ENCODE measurements at places on chromosomes 4 and X.

- no peak for DNase-seq
Observed at GRCh38 chr4:41681054-41681453, 67.5 kb downstream of the PHOX2B start.

GRCh38 chr4:37981844-37982720 is 21.9 kb downstream of the PTTG2 start:
- no peak for DNase-seq

DNA sequence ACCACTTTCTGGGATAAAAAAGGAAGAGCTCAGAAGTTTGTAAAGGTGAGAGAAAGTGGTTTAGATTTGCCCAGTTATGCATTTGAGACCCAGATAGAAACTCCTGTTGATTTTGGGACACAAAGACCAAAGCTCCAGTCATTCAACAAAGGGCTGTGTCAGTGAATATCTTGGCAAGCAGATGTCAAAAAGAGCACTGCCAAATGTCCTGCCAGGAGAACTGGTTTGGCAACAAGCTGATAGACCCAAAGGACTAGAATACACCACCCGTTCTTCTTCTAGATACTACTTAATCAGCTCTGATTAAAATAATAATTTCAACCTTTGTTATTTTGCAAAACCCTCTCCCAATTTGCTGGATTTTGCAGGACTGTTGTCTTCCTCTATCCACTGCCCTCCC is 121.4 kb downstream of the NHS start:
- no peak for DNase-seq

DNA sequence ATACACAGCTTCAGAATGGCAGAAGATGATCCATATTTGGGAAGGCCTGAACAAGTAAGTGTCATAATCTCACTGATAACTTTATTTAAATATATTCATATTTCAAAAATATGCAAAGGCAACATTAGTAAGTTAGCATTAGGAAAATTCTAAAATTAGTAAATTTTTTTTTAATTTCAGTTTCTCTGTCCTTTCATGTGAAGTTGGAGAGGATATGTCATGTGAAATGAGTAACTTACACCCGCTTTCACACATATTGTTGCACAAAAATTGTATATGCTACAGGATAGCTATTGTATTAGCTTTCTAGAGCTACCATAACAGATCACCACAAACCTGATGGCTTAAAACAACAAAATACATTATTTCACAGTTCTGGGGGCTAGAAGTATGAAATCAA is 24.3 kb downstream of the NFKB1 start:
- peak; percentile 61 for DNase-seq

DNA sequence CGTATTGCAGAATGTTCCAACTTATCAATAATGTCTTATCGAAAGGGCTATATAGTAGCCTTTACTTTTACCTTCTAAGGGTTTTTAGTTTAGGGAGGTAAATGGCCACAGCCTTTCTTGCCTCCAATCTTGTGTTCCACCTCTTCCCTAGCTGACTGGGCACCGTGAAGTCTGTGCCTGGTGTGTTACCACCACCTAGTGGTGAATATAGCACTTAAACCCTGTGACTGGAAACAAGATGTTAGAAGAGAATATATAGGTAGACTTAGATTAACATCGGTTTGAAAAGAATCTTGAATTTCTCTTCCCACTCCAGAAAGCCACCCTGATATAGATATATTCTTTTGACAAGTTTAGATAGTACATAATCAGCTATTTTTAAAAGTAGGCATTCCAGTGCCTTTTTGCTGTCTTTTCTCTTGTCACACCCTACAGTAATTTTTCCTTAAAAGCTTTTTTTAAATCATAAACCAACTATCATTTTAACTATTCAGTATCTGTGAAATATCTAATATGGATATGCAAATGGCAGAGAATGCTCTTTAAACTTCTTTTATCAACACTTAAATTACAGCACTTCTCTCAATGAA is 27.8 kb upstream of the ADH7 start:
- peak; percentile 79 for DNase-seq

DNA sequence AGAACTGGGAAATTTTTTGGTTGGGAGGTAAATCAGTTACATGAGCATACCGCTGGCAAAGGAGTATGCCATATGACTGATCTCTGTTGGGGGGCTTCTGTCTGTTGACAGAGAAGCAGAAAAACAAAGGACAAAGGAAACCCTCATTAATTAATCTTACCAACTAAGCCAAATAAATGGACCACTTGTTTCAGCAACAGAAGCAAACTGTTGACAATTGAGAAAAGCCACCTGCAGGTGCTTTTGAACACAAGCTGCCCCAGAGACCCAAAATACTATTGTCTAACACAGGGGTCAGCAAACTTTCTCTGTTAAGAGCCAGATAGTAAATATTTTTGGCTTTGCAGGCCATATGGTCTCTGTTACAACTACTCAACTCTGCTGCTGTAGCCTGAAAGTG is 7.0 kb upstream of the FRYL start:
- no peak for DNase-seq

- DNase-seq, result no peak
Observed at GRCh38 chr4:3465698-3466671, 2.9 kb downstream of the DOK7 start.

DNA sequence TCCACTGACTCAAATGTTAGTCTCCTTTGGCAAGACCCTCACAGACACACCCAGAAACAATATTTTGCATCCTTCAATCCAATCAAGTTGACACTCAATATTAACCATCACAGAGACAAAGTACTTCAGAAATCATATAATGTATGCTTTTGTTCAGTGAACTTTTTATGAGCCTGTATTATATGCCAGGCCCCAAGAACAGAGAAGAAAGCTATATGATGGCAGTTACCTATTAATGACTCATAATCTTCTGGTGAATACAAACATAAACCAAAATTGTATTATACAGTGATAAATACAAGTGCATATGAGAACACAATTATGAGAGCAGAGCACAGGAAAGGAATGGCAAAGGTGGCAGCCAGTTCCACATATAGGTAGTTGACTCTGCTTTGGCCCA is 852.0 kb upstream of the EPHA5 start:
- no peak for DNase-seq

GRCh38 chrX:5928224-5928623 is 300.4 kb downstream of the NLGN4X start:
- DNase-seq, result no peak

DNA sequence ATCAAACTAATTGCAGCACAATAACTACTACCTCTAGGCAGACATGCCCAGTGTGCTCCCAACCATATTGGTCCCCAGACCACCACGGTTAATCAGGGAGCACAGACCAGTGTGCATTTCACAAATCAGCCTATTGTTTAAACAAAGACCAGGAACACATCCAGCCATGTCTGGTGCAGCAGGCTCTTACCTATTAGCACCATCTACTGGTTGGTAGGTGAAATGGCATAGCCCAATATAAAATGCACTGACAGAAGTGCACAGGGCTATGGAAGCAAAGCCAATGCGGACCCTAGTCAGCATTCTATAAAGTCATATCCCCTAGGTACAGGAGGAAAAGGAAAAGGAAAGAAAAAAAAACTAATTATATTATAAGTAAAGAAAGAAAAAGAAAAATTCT is 15.5 kb upstream of the CYLC1 start:
- peak; percentile 58 for DNase-seq

DNA sequence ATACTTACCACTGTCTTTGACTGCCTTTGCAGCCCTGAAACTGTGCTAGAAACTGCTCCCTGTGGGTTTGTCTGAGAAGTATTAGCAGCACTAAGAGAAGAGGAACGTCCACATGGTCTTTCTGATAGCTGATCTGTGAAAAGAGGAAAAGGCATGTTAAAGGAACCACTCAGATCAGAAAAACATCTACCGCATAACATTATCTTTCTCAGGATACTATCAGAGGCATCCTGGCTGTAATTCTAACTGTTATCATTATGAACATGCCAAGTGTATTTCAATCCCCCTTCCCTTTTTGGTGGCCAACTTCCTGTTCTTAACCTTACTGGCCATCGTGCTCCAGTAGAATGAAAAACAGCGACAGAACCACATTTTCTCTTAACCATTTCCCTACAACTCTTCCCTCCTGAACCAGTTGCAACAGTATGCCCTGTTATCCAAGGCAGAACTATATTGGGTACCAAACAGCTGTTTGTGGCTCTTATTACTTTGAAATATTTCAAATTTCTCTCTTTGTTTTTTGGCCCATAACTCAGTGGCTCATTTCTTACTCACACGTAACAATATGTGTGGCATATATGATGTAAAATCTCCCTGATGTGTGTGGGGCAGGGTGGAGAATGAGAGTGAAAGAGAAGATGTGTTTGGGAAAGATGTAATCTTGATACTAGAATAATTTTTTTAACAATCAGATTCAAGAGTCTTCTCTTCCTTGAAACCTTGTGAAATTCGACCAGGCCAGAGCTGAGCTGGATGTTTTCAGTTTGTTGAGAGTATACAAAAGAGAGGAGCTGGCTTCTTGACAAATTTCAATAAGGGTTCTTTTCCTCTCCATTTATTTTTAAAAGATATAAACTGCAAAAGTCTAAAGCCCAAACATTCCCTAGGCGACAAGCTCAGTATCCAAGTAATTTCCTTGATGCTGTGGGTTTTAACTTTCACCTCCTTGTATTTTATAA is 35.2 kb downstream of the ARHGEF6 start:
- peak; percentile 90 for DNase-seq

- no peak for DNase-seq
Observed at GRCh38 chr4:52883707-52884669, 21.9 kb downstream of the RASL11B start.

- DNase-seq, result peak; percentile 88
Observed at GRCh38 chr4:152485726-152486276, 50.1 kb downstream of the FBXW7 start.

GRCh38 chrX:151174581-151175282 is 1.7 kb upstream of the GPR50 start:
- no peak for DNase-seq

GRCh38 chrX:22164770-22165388 is 107.8 kb upstream of the CBLL2 start:
- DNase-seq, result no peak

DNA sequence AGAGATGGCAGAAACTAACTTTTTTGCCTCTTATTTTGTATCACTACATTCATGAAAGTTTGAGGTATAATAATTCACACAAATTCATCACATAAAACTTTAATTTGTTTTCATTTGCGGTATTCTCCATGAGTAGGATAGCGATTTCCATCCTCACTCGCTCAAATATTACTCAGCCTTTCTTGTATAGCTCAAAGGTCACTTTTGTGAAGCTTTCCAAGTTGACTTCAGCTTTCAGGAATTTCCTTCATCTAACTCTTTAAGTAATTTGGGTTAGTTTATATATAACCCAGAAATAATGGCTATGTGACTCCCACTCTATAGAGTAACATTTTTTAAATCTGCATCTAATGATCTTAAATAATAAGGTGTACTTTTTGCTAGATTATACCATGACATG is 314.4 kb downstream of the IL1RAPL1 start:
- no peak for DNase-seq

- DNase-seq, result no peak
Observed at GRCh38 chrX:12946406-12946805, 28.5 kb upstream of the TMSB4X start.

DNA sequence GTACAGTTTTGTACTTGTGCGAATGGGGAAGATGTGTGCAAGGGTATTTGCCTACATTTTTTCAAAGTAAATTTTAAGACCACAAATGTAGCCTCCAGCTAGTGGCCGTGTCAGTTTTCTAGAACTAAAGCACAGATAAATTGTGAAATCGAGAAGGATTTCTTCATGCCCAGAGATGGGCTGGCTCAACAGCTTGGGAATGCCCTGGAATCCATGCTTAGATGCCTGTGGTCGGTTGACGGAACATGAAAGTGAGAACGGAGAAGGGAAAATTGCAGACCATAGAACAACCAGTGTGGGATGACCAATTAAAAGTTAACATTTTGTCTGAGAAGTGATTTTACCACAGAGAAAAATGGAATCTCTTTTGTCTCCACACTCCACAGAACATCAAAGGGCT is 73.2 kb upstream of the VCX2 start:
- DNase-seq, result no peak

DNA sequence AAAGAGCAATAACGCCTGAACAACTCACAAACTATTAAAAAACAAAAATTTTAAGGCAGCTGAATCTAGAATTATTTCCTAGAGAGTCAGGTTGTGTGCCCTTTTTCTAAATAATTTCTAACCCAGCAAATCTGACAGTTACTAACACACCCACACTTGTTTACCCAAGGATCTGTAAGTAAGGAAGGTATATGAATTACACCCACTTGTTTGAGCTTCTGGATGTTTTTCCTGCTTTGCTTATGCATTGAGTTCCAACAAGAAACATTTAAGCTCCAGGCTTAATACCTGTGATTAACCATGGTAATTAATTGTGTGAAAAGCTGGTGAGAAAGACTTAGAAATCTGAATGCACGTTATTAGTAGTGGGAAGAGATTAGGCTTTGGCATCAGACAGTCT is 1.5 kb downstream of the NIPAL1 start:
- DNase-seq, result no peak

DNA sequence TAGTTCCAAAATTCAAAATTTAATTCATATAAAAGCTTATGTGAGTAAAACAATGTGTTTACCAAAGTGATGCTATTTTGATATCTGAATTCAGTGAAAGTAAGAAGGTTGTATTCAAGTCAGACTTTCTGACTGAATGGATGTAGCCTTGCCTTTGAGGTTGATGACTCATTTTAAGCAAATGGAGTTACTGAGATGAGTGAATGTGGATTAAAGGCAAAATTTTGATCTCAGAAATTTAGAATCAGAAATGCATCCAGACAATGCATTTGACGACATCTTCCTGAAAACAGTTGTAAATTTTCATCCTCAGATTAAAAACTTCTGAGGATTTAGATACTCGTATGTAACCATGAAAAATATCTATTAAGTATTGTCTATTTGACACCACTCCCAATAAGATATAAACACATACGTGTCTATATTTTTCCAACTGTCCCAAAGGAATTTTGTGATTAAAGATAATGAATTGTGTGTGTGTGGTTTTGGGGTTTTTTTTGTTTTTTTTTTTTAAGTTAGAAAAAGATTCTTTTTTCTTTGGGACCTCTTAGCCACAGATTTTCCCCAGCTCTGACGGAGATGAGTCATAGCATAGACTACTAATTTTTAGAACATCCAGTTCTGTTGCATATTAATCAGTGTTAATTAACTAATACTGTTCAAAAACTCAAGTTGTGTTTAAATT is 34.4 kb downstream of the NFKB1 start:
- DNase-seq, result peak; percentile 10

DNA sequence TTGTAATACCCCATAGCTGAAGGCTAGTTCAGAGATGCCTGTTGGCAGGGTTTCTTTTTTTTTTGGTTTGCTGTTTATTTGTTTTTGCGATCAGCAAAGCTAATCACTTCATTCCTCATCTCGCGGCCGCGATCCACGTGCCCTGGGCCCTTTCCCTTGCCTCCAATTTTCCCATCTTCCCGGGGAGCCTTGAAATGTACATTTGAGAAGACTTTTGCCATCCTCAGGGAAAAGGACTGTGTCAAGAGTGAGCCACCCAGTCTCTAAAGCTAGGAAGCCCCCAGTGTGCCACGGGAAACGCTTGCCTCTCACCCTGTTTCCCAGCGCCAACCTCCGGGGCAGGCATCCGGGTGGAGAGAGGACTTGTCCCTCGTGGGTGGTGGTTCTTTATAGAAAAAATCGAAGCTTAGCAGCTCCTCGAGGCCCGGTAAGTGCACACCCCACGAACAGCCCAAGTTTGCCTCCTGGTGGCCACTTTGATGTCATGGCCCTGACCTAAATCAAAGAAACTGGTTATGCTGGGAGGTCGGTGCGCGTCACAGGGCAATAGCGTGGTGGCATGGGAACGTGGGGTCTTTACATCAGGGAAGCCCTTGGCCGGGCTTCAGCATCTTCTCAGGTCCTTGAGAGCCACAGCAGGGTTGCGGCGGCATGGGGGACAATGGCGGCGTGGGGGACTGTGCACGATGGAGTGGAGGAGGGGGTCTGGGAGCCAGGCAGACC is 42.0 kb downstream of the MAP7D3 start:
- peak; percentile 18 for DNase-seq

All from OCI-M1 (cell line).